ENCODE measurements at places on chromosomes 7 and 10.

DNA sequence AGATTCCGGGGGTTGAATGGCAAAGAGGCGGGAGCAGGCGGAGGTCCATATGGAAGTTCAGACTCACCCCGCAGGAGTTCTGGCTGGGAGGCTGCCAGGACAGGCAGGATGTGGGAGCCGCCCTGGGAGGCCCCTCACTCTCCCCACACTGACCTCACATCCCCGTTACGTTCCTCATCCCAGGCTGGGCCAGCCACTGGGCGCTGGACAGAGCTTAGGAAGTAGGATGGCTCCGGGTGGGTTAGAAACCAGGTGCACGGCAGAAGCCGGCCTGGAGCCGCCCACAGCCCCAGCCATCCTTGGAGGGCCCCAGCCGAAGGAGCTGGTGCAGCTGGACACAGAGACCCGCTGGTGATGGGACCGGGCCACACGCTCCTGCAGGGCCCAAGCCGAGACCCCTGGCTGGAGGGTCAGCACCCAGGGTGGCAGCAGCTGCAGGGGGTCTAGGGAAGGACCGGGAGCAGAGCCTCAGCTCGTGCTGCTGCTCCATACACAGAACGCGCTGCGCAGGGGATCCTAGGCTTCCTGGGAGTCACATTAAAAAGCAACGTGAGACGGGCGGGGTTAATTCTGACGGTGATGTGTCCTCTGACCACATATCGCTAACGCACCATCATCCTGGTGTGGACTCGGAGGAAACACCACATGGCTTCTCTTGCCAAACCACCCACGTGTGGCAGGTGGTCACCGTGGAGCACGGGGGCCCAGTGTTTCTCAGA is 98.6 kb upstream of the DIP2C start:
- DNase-seq: no peak

DNA sequence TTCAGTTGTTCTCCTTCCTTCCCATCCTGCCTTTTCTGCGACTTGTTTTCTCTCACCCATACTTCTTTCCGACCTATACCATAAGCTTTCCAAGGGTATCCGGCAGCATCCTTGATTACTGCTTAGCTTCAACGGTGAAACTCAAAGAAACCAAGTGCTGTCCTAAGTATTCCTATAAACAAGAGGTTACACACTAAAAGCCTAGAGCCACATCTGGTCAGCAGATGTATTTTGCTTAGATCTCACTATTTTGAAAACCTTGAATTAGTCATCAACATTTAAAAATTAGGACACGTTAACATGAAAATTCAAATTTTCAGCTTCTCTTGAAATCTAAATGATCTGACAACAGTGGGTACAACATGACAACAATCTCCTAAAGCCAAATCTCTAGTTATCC is 20.0 kb downstream of the ARHGAP21 start:
- DNase-seq: no peak

DNA sequence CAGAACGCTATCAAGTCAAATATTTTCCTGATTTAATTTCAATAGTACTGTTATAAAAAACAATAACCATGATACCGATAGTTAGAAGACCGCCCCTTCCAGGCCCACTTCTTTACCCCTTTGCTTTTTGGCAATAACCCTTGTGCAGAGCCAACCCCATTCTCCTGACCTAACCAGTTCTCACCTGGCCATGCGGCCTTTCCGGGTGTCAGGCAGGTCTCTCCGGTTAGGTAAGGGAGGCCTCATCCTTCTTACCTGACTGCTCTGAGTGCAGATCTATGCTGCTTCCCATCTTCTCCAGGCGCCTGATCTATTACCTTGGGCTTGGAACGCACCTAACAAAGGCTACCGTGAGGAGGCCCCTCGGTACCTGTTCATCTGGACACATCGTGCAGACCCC is 26.6 kb downstream of the ZMIZ1 start:
- DNase-seq: no peak

DNA sequence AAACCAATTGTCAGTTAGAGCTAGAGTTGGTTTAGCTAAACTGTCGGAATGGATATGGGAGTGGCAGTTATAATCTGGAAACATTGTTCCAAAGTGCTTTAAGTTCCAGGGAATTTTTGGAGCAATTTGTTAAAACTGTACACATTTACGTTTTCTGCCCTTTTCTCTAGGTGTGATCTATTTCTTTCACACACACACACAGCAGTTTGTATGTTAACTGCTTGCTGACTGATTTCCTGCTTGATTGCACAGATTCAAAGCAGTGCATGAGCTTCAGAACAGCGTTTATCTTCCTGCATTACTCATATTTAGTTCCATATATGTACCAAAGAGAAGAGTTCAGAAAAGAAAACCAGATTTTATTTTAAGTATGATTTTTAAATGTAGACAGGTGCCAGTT is 57.9 kb downstream of the MGMT start:
- no peak for DNase-seq

DNA sequence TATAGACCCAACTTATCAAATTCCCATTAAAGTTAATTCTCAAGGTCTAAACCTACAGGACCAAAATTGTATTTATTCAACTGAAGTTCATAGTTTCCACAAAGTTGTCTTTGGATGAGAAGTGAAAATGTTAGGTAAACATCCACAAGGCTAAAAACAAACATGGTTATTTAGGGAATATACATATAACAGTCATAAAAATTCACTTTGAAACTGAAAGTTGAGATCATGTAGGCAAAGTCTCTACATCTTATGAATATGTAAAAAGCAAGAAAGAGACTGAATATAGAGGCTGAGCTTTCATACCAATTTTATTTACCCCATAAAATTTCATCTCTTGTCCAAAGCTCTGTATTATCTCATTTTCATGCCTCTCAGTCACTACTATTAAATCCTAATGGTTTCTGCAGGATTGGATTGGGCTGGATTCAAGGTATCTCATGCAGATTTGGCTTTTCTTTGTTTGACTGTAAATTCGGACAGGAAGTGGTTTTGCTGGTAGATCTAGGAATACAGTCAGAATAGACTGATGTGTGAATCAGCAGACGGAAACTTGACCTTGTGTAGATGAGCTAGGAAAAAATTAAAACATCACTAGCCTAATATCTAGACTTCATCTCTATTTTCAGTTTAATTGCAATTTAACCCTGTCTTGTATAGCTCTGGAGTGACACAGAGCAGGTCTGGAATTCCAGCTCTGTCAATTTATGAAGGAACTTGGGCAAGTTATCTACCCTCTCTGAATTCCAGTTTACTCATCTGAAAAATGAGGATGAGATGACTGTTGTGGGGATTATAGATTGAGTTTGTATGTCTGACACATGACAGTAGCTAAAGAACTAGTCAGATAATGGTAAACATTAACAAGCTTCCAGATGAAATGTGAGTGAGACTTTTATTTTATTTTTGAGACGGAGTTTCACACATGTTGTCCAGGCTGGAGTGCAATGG is 27.3 kb upstream of the SKAP2 start:
- DNase-seq: no peak

- no peak for DNase-seq
These were observed 677.5 kb upstream of the C7orf33 start for GRCh38 chr7:147912946-147913638.

DNA sequence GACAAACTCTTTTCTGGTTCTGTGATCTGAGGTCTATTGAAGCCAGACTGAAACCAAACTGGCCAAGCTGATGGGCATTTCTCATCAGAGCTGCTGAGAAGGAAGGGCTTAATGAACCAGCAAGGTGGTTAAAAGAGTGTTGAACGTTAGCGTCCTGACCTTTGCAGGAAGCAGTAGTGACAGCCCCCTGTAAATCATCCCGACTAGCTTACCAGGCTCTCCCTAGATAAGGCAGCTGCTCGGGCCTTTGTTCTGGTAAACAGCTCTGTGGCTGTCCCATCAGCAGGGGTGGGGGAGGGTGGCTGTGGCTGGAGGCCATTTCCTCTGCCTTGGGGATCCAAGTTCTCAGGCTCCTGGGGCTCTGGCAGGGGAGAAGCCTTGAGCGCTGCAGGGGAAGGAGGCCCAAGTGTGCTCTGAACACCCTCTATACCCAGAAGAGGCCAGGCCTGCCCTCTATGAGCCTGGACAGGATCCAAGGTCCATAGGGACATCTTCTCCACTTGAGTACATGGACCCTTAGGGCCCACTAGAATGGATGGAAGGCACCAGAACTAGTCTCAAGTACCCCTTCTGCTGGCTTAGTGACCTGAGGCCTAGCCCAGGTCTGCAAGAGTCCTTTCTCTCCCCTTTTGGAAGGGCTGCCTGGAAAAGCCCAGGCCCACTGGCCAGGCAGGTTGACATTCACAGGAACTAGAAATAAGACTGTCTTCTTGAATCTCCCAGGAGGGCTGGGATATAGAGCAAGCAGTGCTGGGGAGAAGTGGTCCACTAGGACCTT is 134.6 kb downstream of the ARHGAP22 start:
- no peak for DNase-seq

DNA sequence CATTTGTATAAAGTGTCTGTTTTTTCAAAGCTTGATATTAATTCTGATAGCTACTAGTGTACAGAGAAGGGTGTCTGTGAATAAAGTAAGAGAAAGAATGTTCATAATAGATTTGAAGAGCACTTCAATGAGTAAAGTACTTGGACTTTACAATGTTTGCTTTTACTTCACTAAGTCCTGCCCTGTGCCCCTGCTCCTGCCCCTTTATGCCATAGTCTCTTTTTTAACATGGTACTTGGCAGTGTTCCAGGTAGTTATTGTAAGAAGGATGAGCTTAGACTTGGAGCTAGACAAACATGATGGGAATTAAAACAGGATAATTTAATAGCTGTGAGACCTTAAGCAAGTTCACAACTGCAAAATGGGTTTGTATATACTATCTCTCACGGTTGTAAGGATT is 41.0 kb downstream of the ZEB1 start:
- DNase-seq: no peak

DNA sequence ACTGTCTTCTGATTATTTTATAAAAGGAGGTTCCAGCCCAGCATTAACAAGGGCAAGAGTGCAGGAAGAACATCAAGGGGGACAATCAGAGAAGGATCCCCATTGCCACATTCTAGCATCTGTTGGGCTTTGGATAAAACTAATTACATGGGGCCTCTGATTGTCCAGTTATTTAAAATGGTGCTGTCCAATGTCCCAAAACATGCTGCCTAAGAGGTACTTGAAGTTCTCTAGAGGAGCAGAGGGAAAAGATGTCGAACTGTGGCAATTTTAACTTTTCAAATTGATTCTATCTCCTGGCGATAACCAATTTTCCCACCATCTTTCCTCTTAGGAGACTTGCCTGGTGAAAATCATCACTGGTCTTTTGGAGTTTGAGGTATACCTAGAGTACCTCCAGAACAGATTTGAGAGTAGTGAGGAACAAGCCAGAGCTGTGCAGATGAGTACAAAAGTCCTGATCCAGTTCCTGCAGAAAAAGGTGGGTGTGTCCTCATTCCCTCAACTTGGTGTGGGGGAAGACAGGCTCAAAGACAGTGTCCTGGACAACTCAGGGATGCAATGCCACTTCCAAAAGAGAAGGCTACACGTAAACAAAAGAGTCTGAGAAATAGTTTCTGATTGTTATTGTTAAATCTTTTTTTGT is 2.3 kb downstream of the IL6 start:
- no peak for DNase-seq

- no peak for DNase-seq
These were observed 37.6 kb upstream of the NCAPG2 start for GRCh38 chr7:158742065-158742821.
